Suppressor macrophage treated with lipopolysaccharide for 1 hour (primary cell): ENCODE measurements at places on chromosomes 16 and 17.
A peak's percentile ranks its signal among the peaks of the same experiment; 100 is the strongest.

GRCh38 chr17:38735161-38735997 is 5.2 kb downstream of the CISD3 start:
- DNase-seq, result peak; percentile 69

- DNase-seq, result peak; percentile 53
Observed at GRCh38 chr17:35809855-35810461, 674 bp downstream of the TAF15 start.

DNA sequence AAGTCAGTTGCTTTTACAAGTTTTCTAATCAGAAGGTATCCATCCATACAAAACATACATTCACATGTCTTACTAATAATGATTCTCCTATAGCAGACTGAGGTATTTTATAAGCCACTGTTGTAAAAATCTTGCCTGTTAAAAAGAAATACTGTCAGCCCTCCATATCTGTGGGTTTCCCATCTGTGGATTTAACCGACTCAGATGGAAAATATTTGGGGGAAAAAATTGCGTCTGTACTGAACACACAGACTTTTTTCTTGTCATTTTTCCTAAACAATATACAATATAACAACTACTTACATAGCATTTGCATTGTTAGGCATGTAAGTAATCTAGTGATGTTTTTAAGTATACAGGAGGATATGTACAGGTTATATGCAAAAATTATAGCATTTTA is 90.4 kb downstream of the PARN start:
- DNase-seq, result no peak

- DNase-seq, result peak; percentile 70
Observed at GRCh38 chr17:35028531-35029262, 34.8 kb downstream of the RFFL start.

GRCh38 chr17:15377616-15378015 is 36.2 kb upstream of the TEKT3 start:
- DNase-seq, result no peak

- DNase-seq, result no peak
Observed at GRCh38 chr17:18241229-18241871, 15.9 kb downstream of the LLGL1 start.

GRCh38 chr17:17137731-17138585 is 68.2 kb downstream of the PLD6 start:
- DNase-seq, result no peak

- DNase-seq, result no peak
Observed at GRCh38 chr17:6667516-6667915, 16.0 kb downstream of the C17orf100 start.

- DNase-seq, result peak; percentile 6
Observed at GRCh38 chr16:1828645-1829410, 1.8 kb downstream of the FAHD1 start.

DNA sequence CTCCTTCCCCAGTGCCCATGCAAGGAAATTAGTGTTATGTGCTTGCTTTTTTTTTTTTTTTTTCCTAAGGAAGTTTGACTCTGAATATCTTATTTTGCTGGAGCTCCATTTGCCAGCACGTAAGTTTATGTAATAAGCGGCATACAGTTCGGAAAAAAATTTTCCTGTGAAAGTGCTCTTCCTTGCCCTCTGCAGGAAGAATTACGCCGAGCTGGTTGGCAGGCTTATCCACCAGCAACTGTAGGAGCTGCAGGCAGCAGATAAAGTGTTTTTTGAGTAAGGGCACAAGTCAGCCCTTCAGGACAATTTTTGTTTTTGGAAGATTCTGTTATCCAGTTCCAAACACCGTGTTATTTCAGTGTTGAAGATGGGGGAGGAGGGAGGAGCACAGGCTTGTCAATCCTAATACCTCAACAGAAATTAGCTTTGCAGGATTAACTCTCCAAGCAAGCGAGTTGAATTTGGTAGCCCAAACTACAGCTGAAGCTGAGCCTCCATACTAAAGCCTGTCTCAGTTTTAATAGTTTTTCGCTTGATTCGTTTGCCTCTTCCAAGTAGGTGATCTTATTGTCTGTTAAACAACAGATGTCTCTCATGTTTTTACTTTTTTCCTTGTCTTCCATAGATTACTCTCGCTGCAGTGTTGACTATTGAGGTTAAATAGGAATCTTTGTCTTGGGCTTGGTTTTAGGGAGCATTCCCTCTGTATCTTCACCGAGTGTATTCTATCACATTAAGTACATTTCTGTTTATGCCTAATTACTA is 1.1 kb downstream of the SPECC1 start:
- DNase-seq, result peak; percentile 67

DNA sequence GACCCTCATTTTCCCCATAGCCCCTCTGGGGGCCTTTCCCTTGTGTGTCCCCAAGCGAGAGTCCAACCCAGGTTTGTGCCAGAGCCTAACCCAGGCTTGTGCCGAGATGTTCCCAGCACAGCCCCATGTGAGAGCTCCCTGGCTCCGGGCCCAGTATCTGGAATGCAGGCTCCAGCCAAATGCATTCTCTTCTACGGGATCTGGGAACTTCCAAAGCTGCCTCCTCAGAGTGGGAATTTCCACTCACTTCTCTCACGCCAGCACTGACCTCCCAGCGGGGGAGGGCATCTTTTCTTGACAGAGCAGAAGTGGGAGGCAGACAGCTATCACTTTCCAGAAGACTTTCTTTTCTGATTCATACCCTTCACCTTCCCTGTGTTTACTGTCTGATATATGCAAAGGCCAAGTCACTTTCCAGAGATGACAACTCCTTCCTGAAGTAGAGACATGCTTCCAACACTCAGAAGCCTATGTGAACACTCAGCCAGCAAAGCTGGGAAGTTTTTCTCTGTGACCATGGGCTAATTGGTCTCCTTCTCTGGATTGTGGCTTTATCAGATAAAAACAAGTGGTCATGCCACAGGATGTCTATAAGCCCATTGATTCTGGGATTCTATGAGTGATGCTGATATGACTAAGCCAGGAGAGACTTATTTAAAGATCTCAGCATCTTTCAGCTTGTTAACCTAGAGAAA is 2.5 kb upstream of the CCL2 start:
- peak; percentile 96 for DNase-seq

DNA sequence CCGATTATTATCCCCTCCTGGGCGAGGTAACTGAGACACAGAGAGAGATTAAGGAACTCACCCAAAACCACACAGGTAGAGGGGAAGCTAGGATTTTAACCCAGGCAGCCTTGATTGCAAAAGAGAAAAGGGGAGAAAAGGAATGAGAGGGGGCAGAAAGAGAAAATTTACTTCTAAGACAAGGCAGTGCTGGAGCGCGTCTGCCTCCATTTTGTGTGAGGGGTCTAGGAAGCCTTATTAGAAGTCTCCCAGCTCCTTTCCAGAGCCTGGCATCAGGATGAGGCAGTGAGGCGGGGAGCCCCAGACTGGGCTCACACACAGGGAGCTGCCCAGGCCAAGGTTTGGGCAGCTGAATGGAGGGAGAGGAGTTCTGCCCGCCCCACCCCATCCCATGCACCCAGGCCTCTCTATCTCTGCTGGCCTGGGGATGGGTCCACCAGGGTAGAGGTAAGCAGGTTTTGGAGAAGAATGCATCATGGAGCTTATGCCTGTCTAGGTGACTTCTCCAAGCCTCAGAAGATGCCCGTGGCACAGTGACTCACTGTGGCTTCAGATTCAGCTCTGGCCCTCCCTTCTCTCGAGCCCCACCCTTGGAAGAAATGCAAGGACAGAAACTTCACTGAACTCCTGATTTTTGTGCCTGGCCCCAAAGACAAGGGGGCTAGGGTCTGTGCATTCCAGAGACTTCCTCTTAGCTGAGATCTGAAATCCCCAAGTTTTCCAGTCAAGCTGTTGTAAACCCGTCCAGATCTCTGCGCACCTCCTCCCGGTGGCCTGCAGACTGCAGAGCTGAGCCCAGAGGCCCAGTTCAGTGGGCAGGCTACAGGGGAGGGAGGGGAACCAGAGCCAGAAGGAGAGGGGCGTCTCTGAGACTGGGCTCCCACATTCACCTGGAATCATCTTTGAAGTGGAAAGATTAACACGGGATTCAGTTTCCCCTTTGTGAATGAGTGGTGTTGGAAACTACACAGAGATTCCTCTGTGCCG is 95.1 kb upstream of the CDH5 start:
- no peak for DNase-seq

DNA sequence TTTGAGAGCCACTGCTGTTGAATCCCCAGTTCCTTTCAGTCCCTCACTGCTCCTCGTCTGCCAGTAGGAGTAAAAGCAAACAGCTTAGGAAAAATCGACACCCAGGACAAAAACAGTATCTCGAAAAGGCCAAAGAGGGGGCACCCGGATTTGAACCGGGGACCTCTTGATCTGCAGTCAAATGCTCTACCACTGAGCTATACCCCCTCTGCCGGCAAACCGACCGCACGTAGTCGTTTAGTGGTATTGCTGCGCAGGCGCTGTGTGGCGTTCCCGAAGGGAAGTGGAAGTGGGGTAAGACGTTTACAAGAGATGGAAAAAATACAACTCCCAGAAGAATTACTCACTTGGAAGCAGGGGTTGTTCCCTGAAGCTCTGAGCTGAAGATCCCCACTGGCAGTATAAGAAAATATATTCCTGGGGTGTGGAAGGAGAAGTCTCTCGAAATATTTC is 2.2 kb upstream of the PLXDC1 start:
- DNase-seq, result peak; percentile 92

DNA sequence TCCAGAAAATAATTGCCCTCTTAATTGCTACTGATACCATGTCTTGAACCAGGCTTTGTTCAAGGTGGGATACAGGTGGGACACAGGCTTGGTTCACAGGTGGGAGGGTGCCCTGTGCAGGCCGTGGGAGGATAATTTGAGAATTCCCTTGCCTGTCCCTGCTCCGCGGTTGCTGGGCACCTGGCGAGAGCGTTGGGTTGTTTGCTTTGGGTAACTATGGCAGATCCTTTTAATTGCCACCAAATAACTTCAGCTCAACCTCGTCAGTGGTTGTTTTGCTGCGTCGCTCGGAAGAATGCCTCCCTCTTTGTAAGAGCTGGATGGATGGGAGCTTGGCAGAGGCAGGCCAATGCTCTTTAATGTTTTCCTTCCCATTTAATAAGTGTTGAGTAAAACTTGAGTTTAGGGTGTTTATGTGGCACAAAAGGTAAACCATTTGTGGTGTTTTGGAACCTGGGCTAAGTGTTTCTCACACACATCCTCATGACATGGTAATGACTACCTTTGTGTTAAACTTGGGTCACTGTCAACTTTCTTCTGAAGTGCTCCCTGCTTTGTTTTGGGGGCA is 202.5 kb downstream of the MSI2 start:
- DNase-seq, result no peak

DNA sequence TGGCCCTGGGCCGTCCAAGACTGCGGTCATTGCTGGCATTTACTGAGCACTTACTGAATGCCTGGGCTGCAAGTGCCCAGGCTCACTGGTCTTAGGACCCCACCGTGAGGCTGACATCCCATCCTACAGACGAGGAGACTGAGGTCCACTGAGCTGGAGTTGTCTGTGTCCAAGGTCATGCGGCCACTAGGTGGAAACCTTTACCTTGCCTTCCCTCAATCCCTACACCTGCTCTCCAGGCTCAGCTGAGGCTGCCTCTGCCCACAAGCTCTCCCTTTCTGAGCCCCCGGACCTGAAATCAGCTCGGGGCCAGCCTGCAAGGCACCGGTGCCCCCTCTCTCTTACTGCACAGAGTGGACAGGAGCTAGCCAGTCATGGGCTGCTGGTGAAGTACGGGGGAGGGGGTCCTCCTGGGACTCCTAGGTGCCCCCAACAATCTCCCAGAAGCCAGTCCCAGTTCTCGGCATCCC is 1.5 kb downstream of the CASKIN1 start:
- peak; percentile 30 for DNase-seq

- DNase-seq, result peak; percentile 60
Observed at GRCh38 chr16:56617212-56618085, 8.1 kb upstream of the MT1E start.

DNA sequence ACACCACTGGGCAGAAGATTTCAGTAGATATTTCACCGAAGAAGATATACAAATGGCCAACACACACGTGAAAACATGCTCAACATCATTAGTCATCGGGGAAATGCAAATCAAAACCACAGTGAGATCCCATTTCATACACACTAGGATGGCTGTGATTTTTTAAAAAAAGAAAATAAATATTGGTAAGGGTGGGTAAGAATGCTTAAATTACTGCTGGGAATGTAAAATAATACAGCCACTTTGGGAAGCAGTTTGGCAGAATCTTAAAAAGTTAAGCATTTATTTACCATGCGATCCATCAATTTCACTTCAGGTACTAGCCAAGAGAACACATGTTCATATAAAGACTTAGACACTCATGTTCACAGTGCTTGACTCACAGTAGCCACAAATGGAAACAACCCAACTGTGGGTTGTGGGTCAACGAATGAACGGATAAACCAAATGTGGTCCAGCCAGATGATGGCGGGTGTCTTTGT is 6.5 kb upstream of the C16orf74 start:
- peak; percentile 31 for DNase-seq

- DNase-seq, result no peak
Observed at GRCh38 chr17:40556884-40557414, 8.3 kb downstream of the CCR7 start.

GRCh38 chr17:3763777-3764170 is 37.2 kb downstream of the ITGAE start:
- peak; percentile 38 for DNase-seq

DNA sequence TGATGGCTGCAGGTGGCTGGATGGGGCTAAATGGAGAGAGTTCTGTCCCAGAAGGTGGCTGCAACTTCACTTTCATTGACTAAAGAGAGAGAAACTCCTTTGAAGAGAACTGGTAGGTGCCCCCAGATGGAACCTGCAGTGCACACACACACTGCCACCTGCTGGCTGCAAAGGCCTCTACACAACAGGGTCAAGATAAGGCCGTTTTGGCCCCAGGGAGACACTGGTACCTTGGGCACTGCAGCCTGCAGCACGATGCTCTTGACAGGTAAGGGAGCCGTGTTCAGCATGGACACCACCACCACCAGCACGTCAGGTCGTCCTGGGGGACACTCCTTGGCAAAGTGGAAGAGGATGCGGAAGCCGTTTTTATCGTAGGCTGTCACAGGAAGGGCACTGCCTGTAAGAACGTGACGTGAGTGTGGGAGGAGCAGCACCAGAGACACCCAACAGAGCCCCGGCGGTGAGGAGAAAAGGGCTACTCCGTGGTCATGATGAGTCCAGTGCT is 22.7 kb downstream of the GGA3 start:
- DNase-seq, result peak; percentile 79

DNA sequence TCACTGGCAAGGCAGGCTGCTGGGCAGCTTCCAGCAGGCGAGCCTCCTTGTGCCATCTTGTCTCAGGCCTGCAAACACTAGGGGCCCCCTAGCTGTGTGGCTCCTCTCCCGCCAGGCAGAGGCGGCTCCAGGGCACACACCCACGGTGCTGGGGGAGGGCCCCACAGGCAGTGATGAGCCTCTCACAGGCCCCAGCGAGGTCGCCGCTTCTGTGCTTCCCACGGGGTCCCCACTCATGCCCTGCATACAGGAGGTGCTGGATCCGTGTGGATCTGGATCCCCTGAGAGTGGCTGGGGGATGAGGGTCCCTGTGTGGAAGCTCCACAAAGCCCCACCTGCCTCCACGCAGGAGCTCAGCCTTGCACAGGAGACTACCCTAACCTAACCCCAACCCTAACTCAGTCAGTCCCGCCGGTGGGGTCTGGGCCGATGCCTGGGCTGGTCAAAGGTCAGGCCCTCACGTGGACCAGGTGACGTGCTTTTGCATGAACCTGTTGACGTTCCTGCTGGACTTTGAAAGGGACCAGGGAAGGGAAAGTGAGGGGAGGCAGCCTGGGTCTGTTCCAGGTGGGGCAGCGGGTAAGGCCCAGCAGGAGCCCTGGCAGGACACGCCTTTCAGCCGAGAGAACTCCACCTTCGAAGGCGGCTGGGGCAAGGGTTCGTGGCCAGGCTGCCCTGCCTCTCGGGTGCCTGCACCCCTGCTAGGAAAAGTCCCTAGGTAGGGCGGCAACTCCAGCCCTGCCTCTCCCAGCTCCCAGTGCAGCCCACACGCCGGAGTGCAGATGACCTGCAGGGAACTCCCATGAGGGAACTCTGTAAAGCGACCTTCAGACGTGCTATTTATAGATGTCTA is 5.2 kb downstream of the SECTM1 start:
- DNase-seq, result no peak
